ENCODE measurements at places on chromosomes 6 and 20.

- DNase-seq: no peak
Measured at GRCh38 chr6:131065112-131065823, 2.2 kb upstream of the EPB41L2 start.

DNA sequence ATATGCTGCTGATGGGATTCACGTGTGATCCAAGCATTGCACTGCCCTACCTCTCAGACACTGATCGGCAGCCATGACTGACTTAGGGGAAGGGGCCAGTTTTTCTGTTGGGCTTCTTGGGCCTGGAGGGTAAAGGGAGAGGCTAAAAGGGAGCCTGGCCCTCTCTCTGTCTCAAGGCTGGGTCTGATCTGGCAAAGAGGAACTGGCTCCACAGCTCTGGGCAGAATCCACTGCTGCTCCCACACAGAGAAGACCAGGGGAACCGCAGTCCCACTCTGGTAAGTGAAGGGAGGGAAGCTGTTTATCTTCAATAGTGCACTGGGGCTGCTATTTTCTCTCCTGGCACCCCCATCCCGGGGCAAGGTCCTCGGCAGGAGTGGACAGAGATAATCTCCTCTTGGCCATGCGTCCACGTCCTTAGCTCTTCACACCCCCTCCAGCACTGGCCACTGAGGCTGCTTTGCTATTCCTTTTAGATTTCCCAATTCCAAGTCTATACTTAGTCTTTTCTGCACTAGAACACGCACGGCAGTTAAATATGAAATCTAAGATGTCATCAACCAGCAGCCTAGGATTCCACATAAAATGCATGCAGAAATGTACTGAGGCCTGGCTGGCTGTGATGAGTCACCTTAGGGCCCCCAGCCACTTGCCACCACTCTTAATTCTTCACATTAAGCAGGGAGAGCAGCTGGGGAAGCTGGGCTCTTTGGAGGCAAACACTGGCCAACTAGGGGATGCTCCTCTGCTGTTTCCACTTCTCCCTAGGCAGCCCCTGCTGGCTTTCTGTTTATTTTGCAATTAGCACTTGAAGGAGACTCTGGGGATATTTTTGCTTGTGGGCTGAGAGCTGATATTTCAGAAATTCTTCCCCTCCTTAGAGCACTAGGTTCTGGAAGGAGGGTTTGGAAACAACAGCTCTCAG lies 87.8 kb upstream of the ARMC2 start:
- no peak for DNase-seq

DNA sequence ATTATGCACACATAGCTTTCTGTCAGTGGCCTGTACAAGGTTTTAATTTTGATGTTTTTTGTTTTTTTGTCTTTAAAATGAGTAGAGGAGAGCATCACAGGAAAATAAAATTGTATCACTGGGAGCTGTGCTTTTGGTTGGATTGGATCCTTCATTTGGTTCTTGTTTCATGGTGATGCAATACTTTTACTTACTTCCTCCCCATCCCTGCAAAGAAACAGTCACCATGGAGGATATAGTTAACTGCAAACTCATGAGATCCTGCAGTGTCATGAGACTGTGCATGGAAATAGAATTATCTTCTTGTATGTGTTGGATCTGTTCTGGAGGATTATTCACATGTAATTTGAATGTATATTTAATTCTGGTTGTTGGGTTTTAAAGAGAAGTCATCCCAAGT lies 122.3 kb downstream of the JARID2 start:
- no peak for DNase-seq

GRCh38 chr6:25913741-25914140 lies 16.8 kb downstream of the SLC17A2 start:
- DNase-seq: no peak

DNA sequence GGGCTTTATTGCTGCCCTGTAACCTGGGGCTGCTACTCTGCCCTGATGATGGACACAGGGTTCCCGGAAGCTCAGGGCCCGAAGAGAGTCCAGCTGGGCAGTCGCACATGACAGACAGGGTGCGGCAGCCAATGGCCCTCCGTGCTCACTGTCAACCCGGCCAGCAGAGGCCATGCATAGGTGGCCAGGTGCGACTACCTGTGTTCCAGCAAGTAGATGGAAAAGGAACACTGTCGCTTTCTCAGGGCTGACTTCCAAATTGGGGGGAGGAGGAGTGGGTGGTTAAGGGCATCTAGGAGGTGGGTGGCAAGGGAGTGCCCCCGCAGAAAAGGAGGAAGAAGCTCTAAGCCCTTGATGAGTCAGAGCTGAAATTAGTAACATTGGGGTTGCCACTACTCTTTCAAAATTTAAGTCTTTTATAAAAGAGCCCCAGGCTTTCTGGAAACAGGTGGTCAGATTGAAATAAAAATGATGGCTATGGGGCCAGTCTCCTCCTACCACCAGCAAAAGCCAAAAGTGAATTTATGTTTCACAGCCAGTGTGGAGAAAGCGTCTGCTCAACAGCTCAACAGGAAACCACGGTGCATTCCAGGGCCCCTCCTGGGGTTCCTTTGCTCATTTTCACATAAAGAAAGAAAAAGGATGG lies 2.3 kb upstream of the RAMACL start:
- no peak for DNase-seq

GRCh38 chr20:46853926-46854325 lies 40.7 kb upstream of the EYA2 start:
- DNase-seq: no peak

- DNase-seq: no peak
Measured at GRCh38 chr6:44146685-44147084, 11.9 kb upstream of the CAPN11 start.

- no peak for DNase-seq
Measured at GRCh38 chr6:145689529-145689928, 45.8 kb downstream of the EPM2A start.

GRCh38 chr6:56852260-56853010 lies 102.5 kb upstream of the BEND6 start:
- no peak for DNase-seq

DNA sequence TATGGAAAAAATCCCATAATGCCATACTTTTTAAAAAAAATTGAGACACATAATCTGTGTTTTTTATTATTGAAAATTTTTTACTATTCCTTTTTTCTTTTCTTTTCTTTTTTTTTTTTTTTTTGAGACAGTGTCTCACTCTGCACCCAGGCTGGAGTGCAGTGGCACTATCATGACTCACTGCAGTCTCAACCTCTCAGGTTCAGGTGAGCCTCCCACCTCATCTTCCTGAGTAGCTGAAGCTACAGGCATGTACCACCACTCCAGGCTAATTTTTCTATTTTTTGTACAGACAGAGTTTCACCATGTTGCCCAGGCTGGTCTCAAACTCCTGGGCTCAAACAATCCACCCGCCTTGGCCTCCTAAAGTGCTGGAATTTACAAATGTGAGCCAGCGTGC lies 100.4 kb downstream of the AFG1L start:
- DNase-seq: no peak

- DNase-seq: no peak
Measured at GRCh38 chr6:47073125-47074110, 31.3 kb upstream of the ADGRF1 start.

- DNase-seq: no peak
Measured at GRCh38 chr6:109580519-109580918, 97.5 kb upstream of the ZBTB24 start.

GRCh38 chr6:18178960-18179615 lies 23.9 kb downstream of the KDM1B start:
- no peak for DNase-seq
